ENCODE measurements at places on chromosomes 5 and 9.
A peak's percentile ranks its signal among the peaks of the same experiment; 100 is the strongest.

DNA sequence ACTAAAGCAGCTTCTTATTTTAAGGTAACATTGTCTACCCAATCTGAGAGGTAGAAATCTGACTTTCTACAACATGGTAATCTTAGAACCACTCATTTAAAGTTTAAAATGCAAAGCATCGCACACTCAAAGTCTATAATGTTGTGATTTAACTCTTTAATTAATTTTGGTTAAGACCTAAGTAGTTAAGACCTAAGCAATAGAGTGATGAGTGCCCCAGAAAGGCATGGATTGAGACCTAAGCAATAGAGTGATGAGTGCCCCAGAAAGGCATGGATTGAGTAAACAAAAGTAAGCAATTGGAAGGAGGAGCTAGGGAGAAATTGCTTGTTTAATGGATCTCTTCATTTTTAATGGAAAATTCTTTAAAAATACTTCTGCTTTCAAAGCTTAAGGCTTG is 86.8 kb downstream of the NLN start:
- no peak for DNase-seq

GRCh38 chr5:166845044-166845443 is 1446.4 kb upstream of the WWC1 start:
- DNase-seq = peak; percentile 30

GRCh38 chr9:104118916-104119315 is 24.8 kb downstream of the SMC2 start:
- DNase-seq = no peak

- no peak for DNase-seq
Observed at GRCh38 chr5:14123551-14123950, 19.6 kb upstream of the TRIO start.

- no peak for DNase-seq
Observed at GRCh38 chr9:95511616-95511931, 5.2 kb downstream of the PTCH1 start.

DNA sequence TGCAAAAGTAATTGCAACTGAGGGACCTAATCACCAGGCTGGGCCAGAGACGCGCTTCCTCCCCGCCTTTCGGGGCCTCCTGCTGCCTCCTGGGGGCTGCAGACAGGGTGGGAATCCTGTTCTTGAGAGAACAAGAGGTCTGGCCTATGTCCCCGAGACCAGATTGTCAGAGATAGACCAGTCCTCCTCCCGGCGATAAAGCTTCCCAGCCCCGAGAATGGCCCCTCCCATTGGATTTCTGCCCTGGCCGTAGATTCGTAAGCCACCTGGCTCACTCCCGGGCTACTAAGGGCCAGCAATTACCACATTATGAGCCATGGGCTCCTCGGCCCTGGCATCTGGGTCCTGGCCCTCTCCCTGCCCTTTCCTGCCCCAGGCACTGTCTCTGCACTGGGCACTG is 70.4 kb downstream of the HRH2 start:
- no peak for DNase-seq

DNA sequence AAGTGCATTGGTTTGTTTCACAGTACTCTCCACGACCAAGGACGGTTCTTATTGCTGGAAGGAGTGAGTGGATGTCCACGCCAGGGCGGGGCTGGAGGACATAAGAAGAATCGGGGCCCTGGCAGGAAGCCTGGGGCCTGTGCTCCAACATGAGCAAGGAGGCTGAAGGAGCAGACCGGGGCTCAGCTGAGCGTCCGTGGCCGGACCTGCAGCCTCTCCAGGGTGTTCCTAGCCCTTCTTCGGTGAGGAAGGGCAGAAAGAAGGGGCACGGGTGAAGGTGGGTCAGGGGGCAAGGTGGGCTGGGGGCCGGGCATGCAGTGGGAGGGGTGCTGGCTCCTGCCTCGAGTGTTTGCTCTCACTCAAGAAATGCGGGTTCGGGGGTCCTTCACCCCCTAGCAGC is 18.1 kb downstream of the FAM78A start:
- no peak for DNase-seq

DNA sequence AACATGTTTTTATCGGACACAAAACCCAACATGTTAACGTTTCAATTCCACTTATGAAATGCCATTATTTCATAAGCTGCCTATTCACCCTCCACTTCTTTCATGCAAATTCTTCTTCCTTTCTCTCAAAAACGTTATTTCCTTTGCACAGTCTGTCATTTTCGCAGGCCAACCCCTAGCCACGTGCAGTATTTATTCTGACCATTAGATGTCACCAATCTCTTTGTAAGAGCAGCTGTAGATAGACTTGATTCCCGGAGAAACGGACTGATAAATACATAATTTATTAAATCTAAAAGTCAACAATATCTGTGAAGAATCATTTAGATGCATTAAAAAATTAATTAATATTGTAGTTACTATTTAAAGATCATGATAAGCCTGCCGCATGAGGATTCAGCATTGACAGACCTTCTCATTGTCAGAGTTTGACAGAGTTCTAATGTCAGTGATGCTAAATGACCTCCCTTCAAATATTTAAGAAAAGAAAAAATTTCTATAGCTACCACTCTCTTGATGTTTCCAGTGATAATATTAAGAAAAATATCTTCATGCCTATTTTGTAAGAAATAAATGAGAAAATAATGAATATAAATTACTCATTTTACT is 933.6 kb downstream of the CDH12 start:
- peak; percentile 12 for DNase-seq

- no peak for DNase-seq
Observed at GRCh38 chr9:14190240-14190639, 123.7 kb downstream of the NFIB start.

GRCh38 chr9:34442770-34443169 is 15.6 kb downstream of the FAM219A start:
- DNase-seq = no peak

GRCh38 chr9:28127101-28127500 is 553.8 kb upstream of the C9orf72 start:
- no peak for DNase-seq

- no peak for DNase-seq
Observed at GRCh38 chr9:119844431-119844830, 475.2 kb upstream of the BRINP1 start.

GRCh38 chr5:37435261-37435660 is 56.1 kb downstream of the WDR70 start:
- no peak for DNase-seq

DNA sequence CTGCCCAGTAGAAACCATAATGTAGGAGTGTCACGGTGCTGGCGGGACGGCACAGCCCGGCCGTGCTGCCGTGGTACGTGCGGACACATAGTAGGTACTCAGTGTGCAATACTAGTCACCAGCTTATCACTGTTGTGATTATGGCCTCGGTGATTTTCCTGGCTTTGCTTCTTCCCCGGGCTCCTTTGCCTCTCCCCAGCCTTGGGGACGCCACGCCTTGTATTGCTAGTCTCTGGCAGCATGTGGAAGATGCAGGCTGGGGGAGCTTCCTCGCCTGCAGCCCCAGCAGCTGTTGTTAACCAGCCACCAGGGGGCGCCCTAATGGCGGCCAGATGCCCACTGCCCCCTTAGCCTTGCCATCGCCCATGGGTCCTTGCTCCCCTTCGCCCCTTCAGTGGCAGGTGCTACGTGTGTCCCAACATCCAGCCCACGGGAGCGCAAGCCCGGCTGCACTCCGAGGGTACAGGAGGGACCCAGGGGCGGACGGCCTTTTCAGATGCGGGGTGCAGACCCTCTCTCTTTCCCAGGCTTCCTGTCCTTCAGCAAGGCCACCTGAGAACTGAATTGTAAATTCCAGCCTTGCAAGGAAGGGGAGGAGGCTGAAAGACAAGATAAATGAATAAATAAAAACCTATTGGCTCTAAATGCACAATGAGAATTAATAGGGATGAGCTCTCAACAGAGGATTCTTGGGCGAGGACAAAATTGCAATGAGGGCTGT is 8.0 kb downstream of the NTNG2 start:
- DNase-seq = peak; percentile 60

- DNase-seq = no peak
Observed at GRCh38 chr9:105535920-105536668, 21.8 kb upstream of the FKTN start.

DNA sequence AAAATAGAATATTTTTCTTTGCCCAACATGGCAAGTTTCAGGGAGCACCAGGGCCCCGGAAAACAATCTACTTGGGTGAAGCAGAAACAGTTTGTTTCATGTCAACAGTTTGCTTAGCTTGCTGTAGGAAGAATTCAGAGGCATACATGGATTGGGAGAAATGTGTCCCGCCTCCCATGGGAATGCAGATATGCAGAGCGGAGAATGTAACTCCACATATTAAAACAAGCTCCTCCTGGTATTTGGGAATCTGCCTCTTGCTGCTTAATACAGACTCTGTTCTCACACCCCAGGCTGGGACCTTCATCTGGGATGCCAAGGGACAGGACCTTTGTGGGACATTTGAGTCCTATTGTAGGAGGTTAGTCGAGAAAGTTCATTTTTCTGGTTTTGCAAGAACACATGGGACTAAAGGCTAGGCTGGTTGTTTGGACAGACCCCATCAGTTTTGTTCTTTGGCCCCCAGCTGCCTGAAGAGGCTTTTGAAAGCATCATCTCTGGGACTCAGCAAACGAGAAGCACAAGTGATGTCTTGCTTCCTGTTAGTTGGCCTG is 220.5 kb upstream of the ADRA1B start:
- DNase-seq = no peak

GRCh38 chr9:86082870-86083269 is 16.5 kb downstream of the GOLM1 start:
- no peak for DNase-seq

GRCh38 chr5:62732677-62733121 is 154.1 kb downstream of the LRRC70 start:
- DNase-seq = no peak

DNA sequence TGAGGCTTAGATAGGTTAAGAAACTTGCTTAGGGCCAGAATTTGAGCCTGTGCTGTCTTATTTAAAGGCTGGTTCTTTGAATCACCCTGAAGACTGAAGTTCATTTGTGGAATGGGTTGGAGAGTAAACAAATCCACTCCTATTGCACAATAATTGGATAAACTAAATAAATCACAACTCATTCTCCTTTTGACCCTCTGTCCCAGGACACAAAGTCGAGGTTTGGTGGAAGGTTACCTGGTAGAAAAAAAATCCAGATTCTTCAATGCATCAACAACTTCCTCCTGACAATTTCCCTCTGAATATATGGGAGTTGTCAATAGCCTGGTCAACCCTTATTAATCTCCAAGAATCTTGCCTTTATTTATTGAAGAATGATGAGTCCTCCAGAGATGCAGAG is 28.9 kb downstream of the TBC1D2 start:
- DNase-seq = no peak

- DNase-seq = no peak
Observed at GRCh38 chr9:107888773-107889227, 399.2 kb upstream of the KLF4 start.

DNA sequence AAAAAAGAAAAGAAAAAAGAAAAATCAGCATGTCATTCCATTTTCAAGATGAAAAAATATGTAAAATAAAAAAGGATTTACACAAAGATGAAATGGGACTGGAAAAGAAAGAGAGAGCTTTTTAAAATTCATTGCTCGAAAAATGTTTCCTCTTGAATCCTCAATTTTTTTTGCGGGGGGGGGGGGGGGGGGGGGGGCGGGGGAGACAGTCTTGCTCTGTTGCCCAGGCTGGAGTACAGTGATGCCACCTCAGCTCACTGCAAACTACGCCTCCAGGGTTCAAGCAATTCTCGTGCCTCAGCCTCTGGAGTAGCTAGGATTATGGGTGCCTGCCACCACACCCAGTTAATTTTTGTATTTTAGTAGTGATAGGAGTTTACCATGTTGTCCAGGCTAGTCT is 16.5 kb downstream of the PFDN1 start:
- no peak for DNase-seq

- no peak for DNase-seq
Observed at GRCh38 chr5:79825802-79826201, 136.2 kb downstream of the CMYA5 start.

DNA sequence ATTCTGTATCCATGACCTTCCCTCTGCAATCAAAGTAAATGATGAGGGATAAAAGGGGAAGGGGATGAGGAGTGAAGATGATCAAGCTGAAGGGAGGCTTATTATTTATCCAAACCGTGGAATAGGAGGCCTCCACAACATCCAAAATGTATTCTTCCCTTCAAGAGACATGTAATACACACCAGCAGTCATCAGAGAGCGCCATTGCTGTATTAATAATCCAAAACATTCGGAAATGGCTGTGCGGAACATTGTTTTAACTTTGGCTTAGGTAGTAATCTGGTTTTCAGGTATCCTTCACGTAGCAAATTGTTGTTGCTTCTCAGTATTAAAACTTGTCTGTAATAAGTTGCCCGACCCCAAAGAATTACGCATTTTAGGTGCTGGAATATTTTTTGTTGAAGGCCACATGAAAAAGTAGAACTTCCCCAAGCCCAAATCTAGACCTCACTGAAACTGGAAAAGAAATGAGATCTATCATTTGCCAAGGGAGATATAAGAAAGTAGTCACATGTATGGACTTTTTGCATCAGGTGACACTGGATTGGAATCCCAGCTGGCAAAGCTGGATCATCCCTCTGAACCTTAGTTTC is 2.6 kb upstream of the BOD1 start:
- peak; percentile 25 for DNase-seq

DNA sequence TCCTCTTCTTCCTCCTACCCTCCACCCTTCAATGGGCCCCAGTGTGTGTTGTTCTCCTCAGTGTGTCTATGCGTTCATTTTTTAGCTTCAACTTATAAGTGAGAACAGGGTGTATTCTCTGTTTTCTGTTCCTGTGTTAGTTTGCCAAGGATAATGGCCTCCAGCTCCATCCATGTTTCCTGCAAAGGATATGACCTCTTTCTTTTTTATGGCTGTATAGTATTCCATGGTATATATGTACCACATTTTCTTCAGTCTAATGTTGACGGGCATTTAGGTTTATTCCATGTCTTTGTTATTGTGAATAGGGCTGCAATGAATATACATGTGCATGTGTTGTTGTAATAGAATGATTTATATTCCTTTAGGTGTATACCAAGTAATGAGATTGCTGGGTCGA is 634.9 kb upstream of the SEMA6A start:
- DNase-seq = no peak

DNA sequence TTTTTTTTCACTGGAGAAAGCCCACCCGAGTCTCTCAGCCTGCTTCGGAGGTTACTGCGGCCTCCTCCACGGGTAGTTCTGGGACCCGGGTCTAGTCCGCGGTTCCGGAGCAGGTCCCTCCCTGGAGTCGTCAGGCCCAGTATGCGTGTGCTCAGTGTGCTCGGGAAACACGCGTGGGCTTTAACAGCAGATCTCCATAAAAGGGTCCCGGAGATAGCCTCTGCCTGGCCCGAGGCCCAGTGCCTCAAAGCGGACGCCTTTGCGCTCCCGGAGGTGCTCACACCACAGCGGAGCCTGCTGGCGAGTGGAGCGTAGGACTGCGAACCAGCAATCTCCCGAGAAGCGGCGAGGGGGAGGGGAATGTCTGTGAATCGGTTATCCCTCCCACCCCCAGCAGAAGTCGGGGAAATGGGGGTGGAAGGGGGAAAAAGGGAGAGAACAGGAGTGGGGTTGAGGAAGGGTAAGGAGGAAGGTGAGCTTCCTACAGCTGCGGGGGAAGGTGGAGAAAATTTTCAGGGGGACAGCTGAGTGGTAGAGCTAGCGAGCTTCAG is 28.7 kb downstream of the CDKN2A start:
- DNase-seq = peak; percentile 40
